Body of pancreas (tissue), 4 donors: ENCODE measurements at places on chromosomes 3 and 15.

- no peak for DNase-seq
These were observed 36.4 kb downstream of the SEC22C start for GRCh38 chr3:42545284-42545900.

- DNase-seq = no peak
These were observed 370.6 kb upstream of the TBL1XR1 start for GRCh38 chr3:177567833-177568232.

GRCh38 chr15:38721568-38721945 lies 156.9 kb upstream of the RASGRP1 start:
- DNase-seq = no peak

- no peak for DNase-seq
These were observed 16.2 kb upstream of the RPL24 start for GRCh38 chr3:101702726-101703125.

GRCh38 chr15:76342382-76343201 lies 6.0 kb downstream of the ISL2 start:
- no peak for DNase-seq

- no peak for DNase-seq
These were observed 56.9 kb downstream of the LRCH3 start for GRCh38 chr3:197847866-197848401.

DNA sequence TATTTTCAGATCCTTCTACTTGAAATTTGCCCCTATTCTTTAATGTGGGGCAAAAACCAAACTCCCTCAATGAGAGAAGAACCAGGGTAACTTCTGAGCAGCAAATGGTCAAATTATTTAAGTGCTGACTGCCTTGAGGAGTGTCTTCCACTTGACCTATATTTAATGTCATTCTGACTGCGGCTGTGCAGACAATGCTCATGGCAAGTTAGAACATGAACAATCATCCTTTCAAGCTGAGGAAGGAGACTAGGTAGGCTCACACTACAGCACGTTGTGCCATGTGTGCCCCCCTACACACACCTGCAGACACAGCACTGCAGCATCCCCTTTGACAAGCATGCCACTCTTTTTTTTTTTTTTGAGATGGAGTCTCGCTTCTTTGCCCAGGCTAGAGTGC lies 98.2 kb downstream of the OSBPL10 start:
- DNase-seq = no peak

GRCh38 chr3:174466471-174467054 lies 392.6 kb upstream of the NAALADL2 start:
- DNase-seq = no peak

- no peak for DNase-seq
These were observed 68.7 kb upstream of the SNRK start for GRCh38 chr3:43217633-43218032.

- DNase-seq = peak; percentile 37
These were observed 37.9 kb downstream of the GOLGA6A start for GRCh38 chr15:74044267-74045110.

DNA sequence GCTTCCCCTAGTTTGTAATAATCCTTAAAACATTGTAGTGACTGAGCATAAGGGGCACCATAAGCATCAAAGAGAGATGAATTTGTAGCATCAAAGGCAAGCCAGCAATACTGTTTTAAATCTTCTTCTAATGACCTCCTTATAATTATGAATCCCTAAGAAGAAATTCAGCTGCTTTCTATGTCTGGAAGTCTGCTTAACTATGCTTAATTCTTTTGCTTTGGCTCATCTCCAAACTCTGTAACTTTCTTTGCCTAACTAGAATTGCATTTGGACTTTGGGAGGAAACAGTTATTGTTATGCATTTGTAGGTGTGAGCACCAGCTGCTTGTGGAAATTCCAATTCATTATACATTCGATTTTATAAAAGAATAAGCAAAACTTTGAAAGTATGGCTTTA lies 117.7 kb upstream of the SPATA16 start:
- no peak for DNase-seq

- DNase-seq = no peak
These were observed 462 bp downstream of the IGDCC3 start for GRCh38 chr15:65377105-65377975.

GRCh38 chr3:13047296-13048165 lies 25.7 kb downstream of the IQSEC1 start:
- DNase-seq = no peak
